CD4-positive, alpha-beta T cell treated with Interleukin-4 for 4 hours (primary cell): ENCODE measurements at places on chromosomes 1 and 21.

DNA sequence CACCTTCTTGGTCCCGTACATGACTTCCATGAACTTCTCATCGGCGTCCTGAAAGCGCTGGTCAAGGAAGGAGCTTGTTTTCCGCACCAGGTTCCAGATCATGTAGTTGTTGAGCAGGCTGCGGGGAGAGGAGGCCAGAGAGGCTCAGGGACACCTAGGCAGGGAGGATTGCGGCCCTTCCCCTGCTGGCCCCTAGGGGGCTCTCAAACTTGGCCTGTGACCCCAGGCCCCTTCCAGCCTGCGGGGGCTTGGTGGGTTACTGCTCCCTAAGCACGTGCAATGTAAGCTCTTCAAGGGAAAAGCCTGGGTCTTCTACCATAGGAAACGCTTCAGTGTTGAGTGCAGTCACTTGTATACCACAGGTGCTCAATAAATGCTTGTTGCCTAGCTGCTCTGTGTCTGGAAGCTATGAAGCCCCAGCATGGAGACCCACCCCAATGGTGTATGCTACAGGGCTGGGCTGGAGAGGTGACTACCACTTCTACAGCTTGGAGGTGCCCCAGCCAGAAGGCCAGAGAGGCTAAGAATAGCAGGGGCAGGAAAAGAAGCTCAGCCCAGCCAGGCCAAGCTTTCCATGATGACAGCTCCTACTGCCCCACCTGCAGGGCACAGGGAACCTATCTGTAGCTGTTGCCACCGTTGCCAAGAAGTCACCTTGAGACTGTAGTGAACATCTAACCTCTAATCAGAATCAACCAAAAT is 45.1 kb downstream of the ECE1 start:
- DNase-seq, result no peak

DNA sequence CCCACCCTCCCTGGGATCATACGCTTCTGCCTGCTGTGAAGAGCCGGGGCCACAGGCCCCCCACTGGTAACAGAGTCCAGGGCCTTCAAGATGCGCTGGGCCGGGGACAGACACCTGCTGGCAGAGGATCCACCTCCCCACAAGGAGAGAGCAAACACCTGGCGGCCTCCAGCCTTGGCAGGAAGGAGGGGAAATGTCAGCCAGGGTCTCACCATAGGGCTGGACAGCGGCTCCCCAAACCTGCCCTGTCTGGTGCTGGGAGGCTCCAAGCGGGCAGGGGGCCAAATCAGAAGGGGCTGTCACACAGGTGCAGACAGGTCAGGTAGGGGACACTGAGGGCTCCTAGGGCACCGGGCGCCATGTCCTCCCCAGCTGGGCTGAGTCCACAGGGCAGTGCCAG is 58.9 kb downstream of the KCNAB2 start:
- no peak for DNase-seq

DNA sequence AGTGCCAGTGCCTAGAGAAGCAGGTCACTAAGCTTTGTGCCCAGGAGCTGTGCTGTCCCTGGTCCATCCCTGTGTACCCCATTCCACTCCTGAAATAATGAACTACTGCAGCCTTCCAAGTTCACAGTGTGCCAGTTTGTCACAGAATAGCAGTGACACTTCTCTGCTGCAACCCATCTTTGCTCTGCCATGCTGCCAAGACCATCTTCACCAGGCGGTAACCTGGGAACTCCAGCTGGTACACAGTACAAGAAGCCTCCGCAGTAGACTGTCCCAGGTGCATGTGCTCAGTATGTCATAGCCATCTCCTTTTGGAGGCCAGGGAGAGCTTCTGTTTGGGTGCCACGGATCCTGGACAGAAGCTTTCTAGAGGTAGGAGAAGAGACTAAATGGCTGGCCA is 138.0 kb downstream of the DHRS3 start:
- no peak for DNase-seq

DNA sequence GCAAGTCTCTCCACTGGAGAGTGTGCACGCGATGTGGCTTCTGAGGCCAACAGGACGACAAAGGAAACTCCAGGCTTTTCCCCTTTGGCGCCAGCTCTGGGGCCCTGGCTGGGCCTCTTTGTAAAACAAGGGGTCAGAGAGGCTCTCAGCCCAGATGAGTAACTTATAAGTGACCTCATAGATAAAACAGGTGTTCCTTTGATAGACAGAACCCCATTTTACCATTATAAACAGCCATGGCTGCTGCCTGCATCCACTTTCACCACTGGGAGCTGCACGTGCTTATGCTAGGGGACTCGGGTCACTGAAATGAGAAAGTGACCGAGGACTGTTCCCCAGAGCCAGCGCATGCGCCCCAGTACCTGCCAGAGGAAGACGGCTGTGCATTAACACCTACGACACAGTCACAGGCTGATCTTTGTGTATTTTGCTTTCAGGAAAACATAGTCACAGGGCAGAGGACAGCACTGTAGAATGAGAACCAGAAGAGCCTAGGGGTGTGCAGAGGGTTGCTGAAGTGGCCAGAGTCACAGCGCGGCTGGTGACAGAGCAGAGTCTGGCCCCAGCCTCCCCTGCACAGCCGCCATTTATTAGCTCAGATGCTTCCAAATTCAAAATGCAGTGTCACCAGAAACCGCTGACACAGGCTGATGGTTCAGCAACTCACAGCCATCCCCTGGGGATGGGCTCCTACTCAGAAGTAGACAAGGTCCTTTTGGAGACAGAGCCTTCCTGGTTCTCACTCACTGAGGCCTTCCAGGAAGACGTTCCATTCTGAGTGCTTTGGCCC is 12.7 kb downstream of the RNF207 start:
- DNase-seq, result no peak

GRCh38 chr1:109977225-109977624 is 7.3 kb upstream of the AHCYL1 start:
- no peak for DNase-seq

DNA sequence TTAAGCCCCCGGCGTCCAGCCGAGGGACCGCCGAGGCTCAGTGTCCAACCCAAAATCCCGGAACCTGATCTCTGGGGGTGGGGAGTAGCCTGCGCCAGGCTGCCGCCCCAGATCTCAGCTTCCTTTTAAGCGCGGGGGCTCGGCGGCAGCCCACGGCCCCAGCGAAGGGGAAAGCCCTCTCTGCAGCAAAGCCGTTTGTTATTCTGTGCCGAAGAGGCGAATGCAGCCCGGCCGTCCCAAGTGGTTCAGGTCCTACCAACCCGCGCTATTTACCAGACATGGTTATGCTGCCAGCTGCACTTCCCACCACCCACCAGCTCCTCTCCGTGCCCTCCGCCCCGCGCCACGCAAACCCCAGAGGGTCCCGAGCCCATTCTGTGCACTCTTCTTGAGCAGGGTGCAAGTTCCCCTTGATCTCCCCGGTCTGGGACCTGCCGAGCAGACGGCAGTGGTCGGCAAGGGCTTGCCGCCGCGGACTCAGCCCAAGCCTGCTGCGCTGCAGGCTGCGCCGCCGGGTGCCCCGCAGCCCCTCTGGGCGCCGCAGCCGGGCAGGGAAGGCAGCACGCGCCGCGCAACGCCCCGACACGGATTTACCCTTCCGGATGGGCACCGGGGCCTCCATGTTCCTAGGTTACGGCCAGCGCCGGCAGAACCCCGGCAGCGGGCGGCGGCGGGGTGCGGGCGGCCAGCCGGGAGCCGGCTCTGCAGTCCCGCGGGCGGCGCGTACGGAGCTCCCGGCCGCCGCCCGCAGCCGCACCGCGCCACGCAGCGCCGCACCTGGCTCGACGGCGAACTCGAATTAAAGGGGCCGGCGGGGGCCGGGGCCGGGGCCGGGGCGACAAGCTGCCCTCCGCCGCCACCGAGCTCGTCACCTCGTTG is 738 bp upstream of the KCNA2 start:
- DNase-seq, result no peak

GRCh38 chr1:90821152-90821787 is 104.2 kb upstream of the BARHL2 start:
- DNase-seq, result no peak

- DNase-seq, result peak; percentile 90
Measured at GRCh38 chr1:116738673-116739370, 15.4 kb upstream of the CD2 start.

DNA sequence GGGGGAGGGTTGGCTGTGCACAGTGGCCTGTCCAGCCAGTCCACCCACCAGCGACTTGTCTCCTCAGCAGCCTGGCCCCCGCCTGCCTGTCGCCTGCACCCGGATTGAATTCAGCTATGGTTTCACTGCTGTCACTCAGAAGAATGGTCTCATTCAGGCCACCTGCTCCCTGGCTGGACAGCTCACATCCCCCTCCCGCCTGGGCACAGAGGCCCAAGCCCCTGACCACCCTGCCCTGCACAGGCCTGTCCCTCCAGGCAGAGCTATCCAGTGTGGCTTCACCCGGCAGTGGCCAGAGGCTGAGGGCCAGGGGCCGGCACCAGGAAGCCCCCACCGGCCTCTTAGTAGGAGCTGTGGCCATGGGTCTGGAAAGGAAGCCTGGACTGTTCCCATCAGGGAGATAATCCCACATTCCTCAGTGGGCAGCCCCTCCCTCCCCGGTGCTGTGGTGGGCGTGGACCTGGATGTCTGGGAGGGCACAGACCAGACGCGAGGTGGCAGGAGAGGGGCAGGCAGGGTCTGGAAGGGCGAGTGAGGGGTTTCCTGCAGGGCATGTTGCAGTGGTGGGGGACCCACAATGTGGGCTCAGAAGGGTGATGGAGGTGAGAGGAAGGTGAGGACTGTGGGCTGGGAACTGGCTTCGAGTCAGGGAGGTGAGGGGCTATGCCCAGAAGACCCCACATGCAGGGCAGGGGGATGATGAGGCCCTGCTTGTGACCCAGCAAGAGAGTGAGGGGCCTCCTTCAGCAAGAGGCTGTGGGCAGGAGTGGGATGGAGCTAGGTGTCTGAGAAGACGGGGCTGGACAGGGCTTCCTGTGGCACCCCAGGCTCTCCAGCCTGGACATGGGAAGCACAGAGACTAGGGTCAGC is 30.4 kb downstream of the WNT9A start:
- DNase-seq, result no peak

DNA sequence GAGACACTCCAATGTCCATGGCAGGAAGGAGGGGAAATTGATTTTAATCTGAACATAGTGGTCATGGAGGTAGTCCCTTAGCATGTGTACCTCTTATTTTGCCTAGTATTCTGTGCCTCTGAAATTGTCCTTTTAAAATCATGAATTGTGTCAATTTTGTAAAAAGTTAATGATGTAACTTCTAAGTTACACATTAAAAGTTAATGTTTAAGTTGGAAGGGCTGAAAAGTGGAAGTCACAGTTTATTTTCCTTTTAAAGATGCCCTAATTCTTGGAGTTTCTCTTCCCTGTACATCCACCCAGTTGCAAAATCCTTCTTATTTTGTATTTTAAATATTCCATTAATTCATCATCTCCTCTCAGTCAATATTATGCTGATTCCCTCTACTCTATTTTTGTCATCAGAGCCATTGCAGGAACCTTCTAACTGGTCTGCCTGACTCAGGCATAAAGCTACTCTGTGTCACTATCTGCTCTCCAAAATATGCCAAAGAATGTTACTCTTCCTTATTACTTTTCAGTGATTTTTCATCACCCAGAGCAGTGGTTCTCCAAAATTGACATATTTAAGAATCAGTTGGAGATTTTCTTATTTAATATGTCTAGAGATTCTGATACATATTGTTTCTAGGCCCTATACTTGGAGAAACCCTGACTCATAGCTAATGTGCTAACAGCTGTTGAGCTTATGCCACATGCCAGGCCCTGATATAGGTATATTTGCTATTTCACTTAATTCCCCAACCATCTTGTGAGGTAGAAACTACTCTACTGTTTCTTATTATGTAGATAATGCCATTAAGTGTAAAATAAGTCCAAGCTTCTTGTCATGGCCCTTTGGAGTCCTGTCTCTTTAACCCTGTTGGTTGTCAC is 5.1 kb downstream of the HOOK1 start:
- DNase-seq, result no peak

DNA sequence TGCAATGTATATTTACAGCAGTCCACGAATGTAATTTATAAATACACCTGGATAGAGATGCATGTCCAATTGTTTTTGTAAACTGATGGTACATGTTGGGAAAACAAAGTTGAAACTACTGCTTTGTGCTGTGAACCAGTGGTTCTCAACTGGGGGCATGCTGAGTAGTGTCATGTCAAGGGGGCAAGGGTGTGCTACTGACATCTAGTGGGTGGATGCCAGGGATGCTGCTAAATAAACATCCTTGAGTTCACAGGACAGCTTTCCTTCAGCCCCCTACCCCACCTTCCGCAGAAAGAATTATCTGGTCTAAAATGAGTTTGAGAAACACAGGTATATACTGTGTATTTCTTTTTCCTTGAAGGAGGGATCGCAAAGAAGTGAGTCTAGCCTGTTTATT is 95.9 kb downstream of the RASAL2 start:
- no peak for DNase-seq

- peak; percentile 33 for DNase-seq
Measured at GRCh38 chr1:228236744-228237143, 28.9 kb downstream of the OBSCN start.

GRCh38 chr21:42108554-42109340 is 37.6 kb downstream of the UMODL1 start:
- DNase-seq, result no peak

- no peak for DNase-seq
Measured at GRCh38 chr1:243267471-243267880, 11.6 kb downstream of the SDCCAG8 start.

GRCh38 chr1:9061252-9061960 is 8.0 kb downstream of the SLC2A5 start:
- no peak for DNase-seq

DNA sequence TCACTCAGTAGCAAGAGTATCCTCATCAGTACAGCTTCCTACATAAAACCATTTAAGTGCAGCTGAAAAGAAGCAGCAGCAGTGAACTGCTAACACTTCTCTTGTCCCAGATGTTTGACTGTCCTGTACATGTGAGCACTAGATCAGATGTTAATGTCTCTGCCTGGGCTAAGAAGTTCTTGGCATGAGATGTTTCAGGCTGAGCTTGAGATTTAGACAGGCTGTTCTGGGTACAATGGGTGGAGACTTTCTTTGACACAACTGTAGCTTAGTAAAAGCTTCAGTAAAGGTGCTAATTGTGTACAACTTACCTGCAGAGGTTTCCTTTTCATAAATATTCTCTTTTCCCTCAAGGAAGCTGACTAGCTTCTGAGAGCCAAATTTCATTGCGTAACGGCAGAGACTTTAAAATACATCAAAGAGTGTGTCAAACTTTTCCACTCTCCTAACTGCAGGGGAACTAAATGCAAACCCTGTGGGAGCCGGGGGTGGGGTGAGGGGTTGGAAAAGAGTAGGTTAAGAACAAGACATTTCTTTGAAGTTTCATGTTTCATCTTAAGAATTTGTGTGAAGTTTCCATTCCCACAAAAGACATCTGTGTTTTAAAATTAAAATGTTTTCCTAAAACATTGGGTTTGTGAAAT is 82.1 kb upstream of the CCDC190 start:
- no peak for DNase-seq

DNA sequence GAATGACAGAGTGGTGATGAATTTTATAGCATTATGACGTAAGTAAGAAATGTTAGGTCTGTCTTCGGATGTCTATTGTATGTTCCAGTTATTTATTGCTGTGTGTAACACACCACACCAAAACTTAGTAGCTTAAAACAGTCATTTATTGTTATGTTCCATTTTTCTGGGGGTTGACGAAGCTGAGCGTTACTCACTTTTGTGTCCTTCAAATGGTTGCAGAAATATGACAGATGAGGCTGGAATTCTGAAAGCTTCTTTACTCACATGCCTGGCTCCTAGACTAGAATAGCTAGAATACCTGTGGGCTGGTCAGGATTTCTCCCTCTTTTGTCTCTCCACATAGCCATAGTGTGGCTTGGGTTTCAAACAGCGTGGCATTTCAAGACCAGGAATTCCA is 62.1 kb upstream of the S1PR1 start:
- DNase-seq, result no peak
